Peyer's patch (tissue), 4 donors: ENCODE measurements at places on chromosomes 5 and 9.

GRCh38 chr5:96083361-96083881 is 121.8 kb upstream of the ELL2 start:
- DNase-seq = no peak

- peak; percentile 28 for DNase-seq
Measured at GRCh38 chr9:130713286-130713960, 19.8 kb downstream of the EXOSC2 start.

- no peak for DNase-seq
Measured at GRCh38 chr5:171750311-171750788, 35.3 kb upstream of the SMIM23 start.

- DNase-seq = no peak
Measured at GRCh38 chr5:67731886-67732285, 483.7 kb upstream of the PIK3R1 start.

GRCh38 chr5:147057051-147057450 is 177.8 kb upstream of the STK32A start:
- no peak for DNase-seq

- DNase-seq = no peak
Measured at GRCh38 chr5:181167814-181168488, 20.6 kb downstream of the OR2V2 start.

DNA sequence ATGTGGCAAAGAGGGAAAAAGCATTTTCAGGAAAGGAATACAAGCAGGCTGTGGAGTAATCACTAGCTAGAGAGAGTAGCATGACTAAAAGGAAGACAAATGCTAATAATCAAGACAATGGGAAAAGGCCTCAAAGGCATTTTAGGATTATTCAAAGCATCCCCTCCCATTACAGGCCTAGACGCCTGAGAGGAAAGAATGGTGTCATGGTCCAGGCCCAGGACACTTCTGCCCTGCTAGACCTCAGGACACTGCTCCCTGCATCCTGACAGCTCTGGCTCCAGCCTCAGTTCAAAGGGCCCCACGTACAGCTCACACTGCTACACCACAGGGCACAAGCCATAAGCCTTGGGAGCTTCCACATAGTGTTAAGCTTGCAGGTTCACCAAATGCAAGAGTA is 40.8 kb upstream of the SHISAL2B start:
- no peak for DNase-seq

DNA sequence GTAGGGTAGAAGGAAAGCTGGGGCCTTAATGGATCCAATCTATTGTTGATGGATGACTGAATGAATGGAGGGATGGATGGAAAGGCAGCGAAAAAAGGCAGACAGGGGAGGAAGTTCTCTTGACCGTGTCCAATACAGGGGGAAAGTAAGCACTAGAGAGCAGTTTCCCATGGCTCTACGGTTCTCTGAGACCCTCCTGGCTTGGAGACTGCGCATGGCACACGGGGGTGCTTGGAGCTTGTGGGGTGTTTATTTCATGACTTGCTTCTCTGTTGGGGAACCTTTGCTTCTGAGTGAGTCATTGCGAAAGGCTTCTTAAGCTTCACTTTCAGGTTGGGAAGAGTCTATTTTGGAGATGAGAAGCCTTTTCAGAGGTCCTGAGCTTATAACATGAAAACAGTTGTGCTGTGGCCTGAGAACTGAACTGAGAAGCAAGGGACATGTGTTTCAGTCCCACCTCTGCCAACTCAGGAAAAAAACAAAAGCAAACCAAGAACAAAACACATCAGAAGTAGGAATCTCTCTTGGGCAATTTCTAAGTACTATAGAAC is 12.8 kb upstream of the TEX48 start:
- no peak for DNase-seq

DNA sequence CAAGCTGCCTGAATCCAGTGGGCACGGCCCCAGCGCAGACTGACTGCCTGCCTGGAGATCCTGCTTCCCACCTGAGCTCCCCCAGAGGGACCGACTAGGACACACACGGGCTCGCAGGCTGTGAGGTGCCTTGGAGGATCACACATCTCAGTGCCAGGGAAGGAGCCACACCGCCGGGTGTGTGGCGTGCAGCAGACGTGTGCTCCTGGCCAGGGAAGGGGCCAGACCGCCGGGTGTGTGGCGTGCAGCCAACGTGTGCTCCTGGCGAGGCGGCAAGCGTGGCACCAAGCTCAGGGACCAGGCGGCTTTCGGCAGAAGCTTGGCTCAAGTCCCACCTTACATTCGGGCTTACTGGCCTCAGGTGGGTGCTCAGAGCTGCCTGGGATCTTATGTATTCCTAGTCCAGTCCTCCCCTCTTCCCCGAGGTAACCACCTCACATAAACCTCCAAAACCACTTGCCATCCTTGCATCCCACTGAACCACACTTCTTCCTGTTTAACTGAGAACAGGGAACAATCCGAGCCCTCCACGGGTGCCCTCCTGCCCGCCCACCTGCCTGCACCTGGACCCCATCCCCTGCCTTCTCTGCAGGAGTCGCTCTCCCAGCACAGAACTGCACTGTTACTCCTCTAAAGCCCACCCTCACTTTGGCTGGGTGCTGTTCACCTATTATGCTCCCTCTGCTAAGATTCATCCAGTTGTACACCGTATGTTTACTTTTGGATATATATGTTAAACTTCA is 22.4 kb upstream of the MRNIP start:
- DNase-seq = no peak

DNA sequence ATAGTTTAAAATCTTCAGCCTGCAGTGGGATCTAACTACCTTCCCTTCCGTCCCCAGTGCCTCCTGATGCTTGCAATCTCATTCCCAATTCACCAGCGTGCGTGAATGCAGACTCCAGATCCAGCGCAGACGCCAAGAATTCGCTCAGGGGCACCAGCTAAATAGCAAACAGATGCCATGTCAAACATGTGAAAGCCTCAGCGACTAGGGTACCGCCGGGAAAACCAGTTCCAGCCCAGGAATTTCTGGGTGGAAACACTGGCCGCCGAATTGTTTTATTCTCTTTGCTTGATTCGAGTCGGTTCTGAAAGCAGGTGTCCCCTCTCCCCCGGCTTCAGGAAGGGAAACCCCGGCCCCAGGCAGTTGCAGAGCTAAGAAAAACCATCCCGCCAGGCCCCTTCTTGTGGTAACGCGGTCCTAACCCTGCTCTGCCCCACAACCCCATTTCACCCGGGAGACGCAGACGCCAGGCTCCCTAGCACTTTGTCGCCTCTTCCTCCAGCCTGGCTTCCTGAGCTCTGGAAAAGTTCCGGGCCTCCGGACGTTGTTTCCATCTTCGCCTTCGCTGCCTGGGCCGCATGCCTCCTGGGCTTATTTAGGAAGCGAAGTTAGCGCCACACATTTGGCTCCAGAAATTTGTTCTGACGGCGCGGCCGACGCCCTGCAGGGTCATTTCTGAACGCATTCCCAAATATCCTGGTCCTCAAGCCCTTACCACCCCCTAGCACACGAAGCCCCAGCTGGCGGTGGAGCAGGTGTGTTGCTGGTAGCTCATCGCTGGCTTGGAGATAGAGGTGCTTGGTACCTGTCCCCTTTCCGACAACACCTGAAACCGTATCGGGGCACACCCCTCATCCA is 665 bp upstream of the LVRN start:
- no peak for DNase-seq

DNA sequence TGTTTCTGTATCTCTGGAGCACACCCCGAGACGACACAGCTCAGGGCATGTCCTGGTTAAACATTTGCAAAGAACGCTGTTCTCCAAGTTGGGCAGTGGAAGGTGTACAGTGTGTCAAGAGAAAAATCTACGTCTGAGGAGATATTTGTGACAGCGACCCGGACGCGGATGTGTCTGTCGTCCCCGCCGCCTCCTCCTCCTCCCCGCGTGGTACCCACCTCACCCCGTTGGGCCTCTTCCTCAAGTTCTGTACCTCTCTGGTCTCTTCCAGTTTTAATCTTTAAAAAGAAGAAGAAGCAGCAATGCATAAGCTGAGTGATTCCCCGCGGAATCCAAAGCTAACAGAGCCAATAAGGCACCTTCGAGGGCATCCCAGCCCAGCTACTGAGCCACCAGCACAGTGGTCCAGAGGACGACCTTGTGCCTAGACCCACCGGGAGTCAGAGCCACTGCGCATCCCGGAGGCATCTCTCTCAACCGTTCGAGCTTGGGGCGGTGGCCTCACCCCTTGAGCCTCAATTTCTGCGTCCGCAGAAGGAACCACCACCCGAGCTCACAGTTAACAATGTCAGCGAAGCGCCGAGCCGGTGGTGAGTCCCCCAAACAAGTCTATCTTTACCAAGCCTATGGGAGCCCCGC is 467 bp downstream of the C9orf78 start:
- DNase-seq = peak; percentile 66

DNA sequence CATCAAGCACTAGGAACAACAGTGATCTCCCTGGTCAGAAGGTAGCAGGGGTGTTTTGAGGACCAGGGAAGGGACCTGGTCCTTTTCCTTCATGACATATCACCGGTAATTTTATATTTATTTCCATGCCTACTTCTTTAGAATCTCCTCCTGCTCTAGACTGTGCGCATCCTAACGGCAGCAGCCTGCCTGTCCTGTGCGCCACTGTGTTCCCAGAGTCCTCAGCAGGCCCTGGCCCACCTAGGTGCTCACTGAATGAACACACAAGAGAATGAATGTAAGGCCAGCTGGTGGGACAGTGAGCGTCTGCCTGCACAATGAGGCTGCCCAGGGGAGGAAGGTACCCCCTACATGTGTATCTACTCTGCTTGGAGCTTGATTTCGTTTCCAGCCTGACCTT is 51.5 kb downstream of the C5orf15 start:
- no peak for DNase-seq

GRCh38 chr9:2132484-2133082 is 117.4 kb downstream of the SMARCA2 start:
- DNase-seq = no peak

DNA sequence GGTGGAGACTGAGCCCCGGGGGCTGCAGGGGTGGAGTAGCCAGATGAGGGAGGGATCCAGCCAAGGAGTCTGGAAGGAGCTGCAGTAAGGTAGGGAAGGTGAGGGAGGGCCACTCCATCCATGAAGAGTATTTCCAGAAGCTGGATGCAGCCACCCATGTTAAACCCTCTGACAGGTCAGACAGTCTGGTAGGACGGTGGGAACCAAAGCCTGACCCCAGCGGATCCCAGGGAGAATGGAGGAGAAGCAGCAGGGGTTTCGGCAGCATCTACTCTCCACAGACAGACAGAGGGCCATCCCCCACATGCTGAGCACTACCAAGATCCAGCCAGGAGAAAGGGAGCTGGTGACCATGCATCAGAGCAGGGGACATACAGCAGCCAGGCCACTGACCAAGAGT is 22.5 kb upstream of the S1PR3 start:
- DNase-seq = no peak

- no peak for DNase-seq
Measured at GRCh38 chr9:110753731-110754231, 85.2 kb downstream of the MUSK start.

DNA sequence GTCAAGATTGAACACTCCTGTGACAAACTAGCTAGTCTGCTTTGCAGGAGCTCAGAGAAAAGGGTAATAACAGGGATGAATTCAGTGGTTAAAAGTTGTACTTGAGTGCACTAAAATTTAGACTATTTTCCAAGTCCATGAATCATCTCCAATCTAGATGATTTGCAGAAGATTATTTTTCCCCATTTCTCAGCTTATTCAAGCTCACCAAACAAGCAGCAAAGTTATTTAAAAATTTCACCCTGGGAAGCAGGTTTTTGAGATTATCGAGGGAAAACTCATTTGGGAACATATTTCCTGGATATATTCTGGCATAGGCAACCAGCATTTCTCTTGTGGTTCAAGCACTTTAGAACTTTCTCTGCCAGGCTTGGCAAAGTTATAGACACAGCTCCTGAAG is 311.4 kb downstream of the TLE1 start:
- DNase-seq = no peak

- no peak for DNase-seq
Measured at GRCh38 chr9:74817281-74817810, 70.4 kb downstream of the TRPM6 start.

GRCh38 chr5:110351430-110351829 is 375.0 kb downstream of the TMEM232 start:
- no peak for DNase-seq

DNA sequence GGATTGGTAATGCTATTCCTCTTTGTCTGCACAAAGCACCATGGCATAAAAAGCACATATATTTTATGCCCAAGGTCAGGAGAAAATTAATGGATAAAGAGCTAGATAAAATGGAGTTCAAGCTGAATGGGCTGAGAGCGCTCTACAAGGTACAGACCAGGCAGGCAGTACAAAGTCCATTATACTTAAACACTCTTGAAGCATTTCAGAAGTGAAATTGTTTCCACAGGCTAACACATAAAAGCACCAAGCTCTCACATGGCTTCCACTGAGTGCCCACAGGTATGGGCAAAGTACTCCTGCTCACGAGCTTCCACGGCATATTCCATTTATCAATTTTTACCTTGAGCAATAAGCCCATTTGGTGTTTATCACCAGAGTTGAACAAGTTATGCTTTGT is 771.2 kb upstream of the DMAC1 start:
- no peak for DNase-seq

DNA sequence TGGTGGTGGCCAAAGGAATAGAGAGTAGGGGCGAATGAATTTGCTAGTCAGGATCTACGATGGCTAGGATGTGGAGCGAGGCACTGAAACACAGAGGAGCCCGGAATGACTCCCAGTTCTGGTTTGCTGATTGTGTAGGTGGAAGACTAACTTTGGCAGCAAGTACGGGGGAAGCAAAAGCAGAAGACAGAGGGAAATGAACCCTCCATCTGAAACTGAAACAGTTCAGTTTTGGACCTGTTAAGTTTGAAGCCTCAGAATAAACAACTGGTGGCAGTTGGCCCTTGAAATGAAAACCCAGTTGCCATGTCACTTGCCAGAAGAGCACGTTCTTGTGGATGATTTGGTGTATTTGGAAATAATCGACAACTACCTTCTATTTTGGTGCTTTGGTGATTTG is 15.4 kb upstream of the SMIM15 start:
- no peak for DNase-seq

GRCh38 chr5:81819556-81820317 is 68.8 kb upstream of the SSBP2 start:
- DNase-seq = no peak

GRCh38 chr9:36922548-36922947 is 111.5 kb downstream of the PAX5 start:
- DNase-seq = no peak

DNA sequence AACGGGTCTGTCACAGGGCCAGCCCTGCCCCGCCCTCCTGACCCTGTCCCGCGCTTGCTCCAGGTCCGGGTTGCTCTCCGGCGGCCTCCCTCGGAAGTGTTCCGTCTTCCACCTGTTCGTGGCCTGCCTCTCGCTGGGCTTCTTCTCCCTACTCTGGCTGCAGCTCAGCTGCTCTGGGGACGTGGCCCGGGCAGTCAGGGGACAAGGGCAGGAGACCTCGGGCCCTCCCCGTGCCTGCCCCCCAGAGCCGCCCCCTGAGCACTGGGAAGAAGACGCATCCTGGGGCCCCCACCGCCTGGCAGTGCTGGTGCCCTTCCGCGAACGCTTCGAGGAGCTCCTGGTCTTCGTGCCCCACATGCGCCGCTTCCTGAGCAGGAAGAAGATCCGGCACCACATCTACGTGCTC is 4.2 kb downstream of the B4GALT7 start:
- no peak for DNase-seq

GRCh38 chr9:72465593-72465984 is 55.8 kb upstream of the TMC1 start:
- no peak for DNase-seq
